ENCODE measurements at places on chromosomes 2 and 18.

DNA sequence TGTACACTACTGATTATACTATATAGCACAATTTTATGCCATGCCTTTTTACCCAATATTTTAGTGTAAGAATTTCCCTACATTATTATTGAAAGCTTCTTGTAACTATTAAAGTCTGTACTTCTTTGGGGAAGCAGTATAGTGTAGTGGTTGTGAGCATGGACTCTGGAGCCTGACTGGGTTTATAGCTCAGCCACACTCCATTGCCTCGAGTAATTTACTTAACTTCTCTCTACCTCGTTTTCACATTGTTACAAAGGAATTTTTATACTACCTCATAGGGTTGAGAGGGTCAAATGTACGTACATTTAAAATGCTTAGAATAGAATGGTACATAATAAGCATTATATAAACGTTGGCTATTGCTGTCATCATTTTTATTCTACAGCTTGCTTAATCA, 139.2 kb downstream of the UBR3 start:
- no peak for DNase-seq

- DNase-seq: no peak
These were observed 20.0 kb downstream of the LANCL1 start for GRCh38 chr2:210456571-210456970.

DNA sequence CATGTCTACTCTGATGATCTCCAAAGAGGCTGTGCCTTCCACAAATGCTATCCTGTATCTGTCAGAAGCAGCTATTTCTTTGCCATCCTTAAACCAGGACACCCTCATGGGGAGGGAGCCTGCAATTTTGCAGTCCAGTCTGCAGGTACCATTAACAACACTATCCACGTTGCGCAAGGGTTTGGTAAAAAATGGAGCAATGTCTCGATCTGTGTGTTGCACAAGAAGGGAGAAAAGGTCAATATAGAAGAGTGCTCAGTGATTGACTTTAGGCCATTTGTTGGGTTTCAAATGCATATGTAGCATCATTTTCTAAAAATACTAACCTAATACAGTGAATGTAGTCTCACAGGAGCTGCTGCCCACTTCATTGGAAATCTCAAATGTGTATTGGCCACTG, 74.3 kb downstream of the TTN start:
- DNase-seq: no peak

- no peak for DNase-seq
These were observed 34.1 kb downstream of the PTH2R start for GRCh38 chr2:208440716-208441115.

GRCh38 chr2:151120011-151120410, 141.7 kb downstream of the RBM43 start:
- DNase-seq: peak; percentile 57

- DNase-seq: no peak
These were observed 616.7 kb upstream of the REG3G start for GRCh38 chr2:78408795-78409118.

DNA sequence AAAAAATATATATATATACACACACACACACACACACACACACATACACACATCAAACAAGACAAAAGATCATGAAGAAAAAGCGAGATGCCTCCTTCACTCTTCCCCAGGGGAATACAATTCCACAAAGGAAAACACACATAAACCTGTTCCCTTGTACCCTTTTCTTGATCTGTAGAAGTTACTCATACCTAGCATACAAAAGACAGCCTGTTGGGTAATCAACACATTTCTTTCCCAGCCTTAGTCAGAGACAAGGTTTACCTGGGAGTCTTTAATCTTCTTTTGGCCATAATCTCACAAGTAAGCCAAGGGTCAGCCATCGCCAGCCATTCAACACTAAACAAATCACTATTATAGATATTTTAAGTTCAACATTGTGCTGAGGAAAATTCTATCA, 407.0 kb downstream of the SUCLG1 start:
- no peak for DNase-seq

- DNase-seq: no peak
These were observed 96.1 kb downstream of the DDX1 start for GRCh38 chr2:15687720-15688119.

GRCh38 chr2:41460661-41461060, 587.2 kb upstream of the PKDCC start:
- no peak for DNase-seq

DNA sequence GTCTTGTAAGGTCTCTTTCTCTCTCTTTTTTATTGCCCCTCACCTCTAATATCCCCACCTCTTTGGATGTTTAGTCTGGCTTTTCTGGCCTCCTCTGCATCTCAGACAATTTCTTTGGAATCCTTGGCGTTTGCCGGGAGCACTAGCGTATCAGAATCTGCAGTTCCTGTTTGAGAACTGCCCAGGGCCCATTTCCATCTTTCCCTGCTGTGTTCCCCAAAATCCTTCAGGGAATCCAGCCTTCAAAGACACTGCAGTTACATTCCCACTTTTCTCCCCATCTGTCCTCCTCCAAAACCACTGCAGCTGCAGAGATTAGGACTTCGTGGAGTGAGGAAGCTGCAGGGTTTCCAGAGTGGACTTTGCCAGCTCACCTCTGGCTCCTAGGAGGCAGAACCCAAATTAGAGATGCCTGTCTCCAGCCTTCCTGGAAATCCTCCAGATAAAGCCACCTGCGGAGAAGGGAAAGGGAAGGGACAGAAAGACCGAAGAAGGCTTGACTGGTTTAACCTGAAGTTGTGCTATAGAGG, 2.7 kb downstream of the VSNL1 start:
- no peak for DNase-seq

- no peak for DNase-seq
These were observed 47.2 kb downstream of the USP34 start for GRCh38 chr2:61423714-61424113.

DNA sequence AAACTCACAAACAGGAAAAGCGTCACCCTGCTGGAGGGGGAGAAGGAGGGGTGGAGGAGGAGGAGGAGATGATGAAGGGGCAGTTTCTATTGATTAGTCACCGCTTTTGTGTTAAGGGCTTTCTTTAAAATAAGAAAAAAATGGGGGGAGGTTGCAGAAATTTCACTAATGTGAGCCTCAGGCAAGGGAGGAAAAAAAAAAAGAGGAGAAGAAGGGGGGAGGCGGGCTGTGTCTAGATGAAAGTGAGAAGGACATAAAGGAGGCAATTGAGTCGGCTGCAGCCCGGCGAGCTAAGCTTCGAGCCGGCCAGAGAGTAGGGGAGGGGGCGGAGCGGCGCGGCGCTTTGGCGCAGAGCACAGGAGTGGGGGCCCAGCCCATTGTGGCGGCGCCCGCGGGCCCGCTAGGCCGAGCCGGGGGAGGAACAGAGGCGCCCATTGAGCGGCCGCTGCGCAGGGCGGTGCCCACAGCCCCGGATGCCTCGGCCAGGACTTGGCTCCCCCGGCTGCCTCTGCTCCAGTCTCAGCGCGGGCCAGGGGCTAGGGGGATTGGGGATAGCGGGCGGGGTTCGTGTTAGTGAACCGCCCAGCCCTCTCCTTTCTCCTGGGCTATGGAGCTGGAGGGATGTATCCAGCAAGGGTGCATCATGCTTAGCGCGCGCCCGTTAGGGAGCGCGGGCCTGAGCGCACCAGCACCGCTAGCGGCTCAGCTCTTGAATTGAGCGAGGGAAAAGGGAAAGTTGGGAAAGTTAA, 7.9 kb downstream of the PAX3 start:
- DNase-seq: no peak

DNA sequence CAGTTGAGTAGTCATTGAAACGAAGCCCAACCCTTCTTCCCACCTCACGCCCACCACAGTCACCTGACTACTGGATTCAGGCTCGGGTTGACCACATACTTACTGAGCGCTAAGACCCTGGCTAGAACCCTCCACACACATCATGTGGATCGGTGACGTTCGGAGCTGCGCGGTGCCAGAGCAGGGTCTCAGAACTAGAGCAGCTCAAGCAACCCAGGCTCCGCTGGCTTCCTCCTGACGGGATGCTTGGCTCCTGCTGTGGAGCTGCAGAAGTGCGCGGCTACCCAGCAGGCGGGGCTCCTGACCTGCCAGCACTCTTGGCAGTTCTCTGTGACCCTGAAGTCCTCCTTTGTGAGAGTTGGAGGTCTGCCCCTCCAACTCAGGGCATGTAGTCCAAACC, 90.6 kb upstream of the MBOAT2 start:
- no peak for DNase-seq

- no peak for DNase-seq
These were observed 1568.7 kb upstream of the CELF4 start for GRCh38 chr18:39134255-39134654.

GRCh38 chr18:25140124-25140961, 211.6 kb downstream of the ZNF521 start:
- DNase-seq: no peak

- no peak for DNase-seq
These were observed 346.8 kb upstream of the TCF4 start for GRCh38 chr18:55934821-55935220.

- no peak for DNase-seq
These were observed 26.6 kb downstream of the METTL8 start for GRCh38 chr2:171407030-171407675.

All from C1 segment of cervical spinal cord (tissue), 14 donors.